ENCODE measurements at places on chromosomes 3 and 15. TPM values are rescaled to one million over a fixed set of nuclear protein-coding genes. Genes with fewer than 3 reads are reported as not detected.

GOLGA6A gene
- total RNA-seq: 0.07 TPM

TMEM266 gene
- 0.07 TPM for total RNA-seq

PFN2 gene
- 243 TPM for total RNA-seq

DZIP1L gene
- total RNA-seq: 25.7 TPM

TRIM42 gene
- not detected for total RNA-seq

PLSCR5 gene
- total RNA-seq: not detected

TMEM212 gene
- not detected for total RNA-seq

ATP13A5 gene
- not detected for total RNA-seq

DOCK3 gene
- total RNA-seq: 0.30 TPM

DNAJC17 gene
- 12.6 TPM for total RNA-seq

CERS3 gene
- total RNA-seq: not detected

SLC28A2 gene
- total RNA-seq: not detected

MITF gene
- 12.6 TPM for total RNA-seq

CD96 gene
- 0.13 TPM for total RNA-seq

CISH gene
- total RNA-seq: 1.0 TPM

EFHB gene
- 0.72 TPM for total RNA-seq

KLHL40 gene
- not detected for total RNA-seq

PAQR5 gene
- 0.03 TPM for total RNA-seq

CASR gene
- total RNA-seq: not detected

LYZL4 gene
- total RNA-seq: not detected

RLBP1 gene
- not detected for total RNA-seq

HCN4 gene
- total RNA-seq: not detected

ROBO1 gene
- 94.4 TPM for total RNA-seq

SLC22A13 gene
- total RNA-seq: 1.2 TPM

IQCF5 gene
- total RNA-seq: not detected

CNBP gene
- total RNA-seq: 195 TPM

Measured in smooth muscle cell of the pulmonary artery (primary cell).